ENCODE measurements at places on chromosomes 1 and 21. TPM values are rescaled to one million over a fixed set of nuclear protein-coding genes. Genes with fewer than 3 reads are reported as not detected.

Gene TCHH
- not detected for total RNA-seq

Gene KIAA1614
- 9.1 TPM for total RNA-seq

Gene TLR5
- 2.3 TPM for total RNA-seq

Gene TRPM2
- total RNA-seq = 1.8 TPM

Gene KIRREL1
- total RNA-seq = 7.3 TPM

Gene CYP4Z1
- total RNA-seq = 0.71 TPM
